ENCODE measurements at places on chromosomes 1 and 21. TPM values are rescaled to one million over a fixed set of nuclear protein-coding genes. Genes with fewer than 3 reads are reported as not detected.

Gene UBXN10
- total RNA-seq = 0.49 TPM

DNA sequence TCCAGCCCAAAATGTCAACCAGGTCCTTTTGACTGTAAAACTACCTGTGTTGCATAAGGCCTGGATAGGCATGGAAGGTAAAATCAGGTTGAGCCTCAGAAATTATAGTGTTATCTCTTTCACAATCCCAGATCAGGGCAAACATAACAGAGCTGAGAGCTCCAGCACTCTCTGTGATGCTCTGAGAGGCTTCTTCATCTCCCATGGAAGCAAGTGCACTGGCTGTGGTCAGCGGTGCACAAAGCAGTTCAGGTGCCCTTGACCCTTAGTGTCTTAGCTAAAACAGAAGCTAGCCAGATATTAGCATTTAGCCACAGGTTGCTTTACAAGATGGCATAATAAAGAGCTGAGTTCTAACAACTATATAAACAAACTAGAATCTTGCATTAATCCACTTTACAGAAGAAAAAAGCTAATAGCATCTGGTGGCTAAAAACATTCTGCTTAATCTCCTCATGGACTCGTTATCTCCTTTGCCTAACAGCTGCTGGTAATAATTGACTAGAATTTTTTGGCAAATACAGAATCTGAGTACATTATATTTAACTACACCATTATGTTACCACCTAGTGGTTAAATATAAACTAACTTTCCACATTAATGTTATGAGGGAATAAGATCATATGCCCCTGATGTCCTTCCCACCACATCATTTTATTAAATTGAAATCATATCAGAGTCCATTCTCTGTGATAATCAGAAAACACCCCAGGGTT, 25.6 kb upstream of the POGK start:
- DNase-seq = no peak

DNA sequence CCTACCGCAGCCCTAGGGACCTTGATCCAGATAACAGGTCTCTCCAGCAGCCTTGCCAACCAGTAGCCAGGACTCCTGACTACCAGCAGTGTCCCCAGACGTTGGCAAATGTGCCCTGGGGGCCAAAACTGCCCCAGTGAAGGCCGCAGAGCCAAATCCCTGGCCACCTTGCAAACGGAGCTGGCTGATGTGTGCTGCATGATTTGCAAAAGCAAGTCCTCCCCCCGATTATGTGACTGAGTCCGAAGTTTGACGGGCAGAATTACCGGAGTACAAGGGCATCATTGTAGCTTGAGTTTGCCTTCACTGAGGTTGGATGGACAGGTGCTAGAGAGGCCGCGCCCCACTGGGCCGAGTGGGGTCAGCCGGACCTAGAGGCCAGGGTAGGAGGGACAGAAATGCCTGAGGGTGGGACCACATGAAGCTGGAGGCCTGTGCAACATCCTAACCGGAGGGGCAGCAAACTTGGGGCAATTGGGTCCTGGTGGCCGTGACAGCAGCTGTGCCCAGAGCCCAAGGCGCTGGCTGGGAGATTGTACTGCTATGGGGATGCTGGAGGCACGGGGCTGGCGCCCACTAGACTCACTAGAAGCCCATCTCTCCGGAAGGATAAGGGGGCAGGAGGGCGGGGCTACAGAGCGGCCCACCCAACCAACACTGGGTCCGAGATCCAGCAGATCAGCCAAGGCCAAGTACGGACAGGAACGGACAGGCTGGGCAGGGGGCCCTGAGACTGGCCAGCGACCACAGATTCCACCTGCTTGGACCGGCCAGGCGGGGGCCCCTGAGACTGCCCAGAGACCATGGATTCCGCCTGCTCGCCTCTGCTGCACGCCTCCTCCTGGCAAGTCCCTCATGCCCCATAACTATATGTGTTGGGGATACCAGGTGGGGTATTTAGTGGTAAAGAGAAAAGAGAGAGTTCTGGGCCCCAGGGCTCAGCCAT, 2.8 kb downstream of the ARHGEF16 start:
- DNase-seq = no peak

DNA sequence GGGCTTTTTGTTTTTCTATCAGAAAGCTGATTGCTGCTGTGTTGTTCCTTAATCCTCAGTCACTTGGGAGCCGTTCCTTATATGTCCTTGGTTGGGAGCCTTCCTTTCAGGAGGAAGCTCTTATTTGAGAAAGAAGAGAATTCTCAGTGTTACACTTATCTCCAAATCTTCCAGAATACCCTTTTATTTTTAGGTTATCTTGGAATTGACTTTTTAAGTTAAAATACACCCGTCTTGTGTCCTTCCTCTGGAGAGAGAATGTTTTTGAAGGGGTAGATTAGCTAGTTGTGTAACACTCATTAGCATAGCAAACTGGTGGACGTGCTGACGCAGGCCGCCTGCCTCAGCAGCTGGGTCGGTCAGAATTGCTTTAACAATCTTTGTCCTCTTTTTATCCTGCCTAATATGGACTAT, 42.1 kb downstream of the LRRC8B start:
- DNase-seq = no peak

DNA sequence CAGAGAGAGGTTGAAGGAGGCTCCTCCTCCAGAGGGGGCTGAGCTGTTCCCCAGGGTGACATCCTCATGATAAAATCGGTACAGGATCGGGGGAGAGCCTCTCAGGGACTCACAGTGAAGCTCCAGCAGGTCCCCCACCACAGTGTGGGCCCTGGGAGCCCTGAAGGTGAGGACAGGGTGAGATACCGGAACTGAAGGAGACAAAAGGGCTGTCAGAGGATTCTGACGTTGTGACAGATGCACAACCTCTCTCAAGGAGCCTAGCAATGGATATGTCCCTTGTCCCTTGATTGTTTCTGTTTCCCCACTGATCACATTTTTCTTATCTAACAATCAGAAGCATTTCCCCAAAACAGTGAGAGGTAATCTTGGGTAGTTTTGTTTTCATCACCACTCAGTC, 5.2 kb downstream of the FCRL3 start:
- DNase-seq = no peak

Gene PRCC
- 30.4 TPM for total RNA-seq

Gene GUCA2A
- total RNA-seq = not detected

Gene NHLH1
- not detected for total RNA-seq

Measured in vagina (tissue), 2 donors.